ENCODE measurements at places on chromosomes 1 and 21.
A peak's percentile ranks its signal among the peaks of the same experiment; 100 is the strongest.

DNA sequence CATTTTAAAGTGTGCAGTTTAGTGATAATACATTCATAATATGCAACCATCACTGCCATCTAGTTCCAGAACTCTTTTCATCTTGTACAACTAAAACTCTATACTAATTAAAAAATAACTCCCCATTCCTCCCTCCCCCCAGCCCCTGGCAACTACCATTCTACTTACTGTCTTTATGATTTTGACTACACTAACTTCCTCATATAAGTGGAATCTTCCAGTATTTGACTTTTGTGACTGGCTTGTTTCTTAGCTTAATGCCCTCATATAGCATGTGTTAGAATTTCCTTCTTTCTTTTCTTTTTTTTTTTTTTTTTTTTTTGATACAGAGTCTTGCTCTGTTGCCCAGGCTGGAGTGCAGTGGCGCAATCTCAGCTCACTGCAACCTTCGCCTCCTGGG is 1.4 kb upstream of the NVL start:
- DNase-seq = no peak

DNA sequence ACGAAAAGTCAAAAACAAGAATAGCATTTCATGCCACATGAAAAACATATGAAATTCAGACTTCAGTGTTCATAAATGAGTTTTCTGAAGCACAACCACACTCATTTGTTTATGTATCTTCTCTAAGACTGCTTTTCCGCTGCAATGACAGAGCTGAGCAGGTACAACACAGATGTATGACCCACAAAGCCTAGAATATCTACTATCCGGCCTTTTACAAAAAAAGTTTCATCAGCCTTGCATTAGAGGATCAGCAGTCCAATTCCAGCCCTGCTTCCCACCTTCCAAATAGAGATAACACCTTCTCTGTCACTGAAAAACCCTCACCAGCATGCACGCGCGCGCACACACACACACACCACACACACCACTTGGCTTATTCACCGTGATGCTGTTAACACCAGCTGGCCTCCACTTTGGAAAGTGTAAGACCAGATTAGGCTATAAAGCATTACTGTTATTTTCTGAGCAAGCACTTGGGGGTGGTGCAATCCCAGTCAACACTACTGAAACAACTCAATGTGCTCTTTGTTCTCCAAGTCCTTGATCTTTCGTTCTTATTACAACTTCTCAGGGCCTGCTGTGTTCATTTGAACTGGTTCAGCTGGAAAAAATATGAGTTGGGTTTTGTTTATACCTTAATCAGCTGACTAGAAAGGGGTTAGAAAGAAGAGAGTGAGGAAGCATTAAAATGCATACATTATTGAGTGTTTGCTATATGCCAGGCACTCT is 90.0 kb downstream of the GLUL start:
- no peak for DNase-seq

- DNase-seq = no peak
Measured at GRCh38 chr1:21034725-21035628, 141.7 kb downstream of the EIF4G3 start.

DNA sequence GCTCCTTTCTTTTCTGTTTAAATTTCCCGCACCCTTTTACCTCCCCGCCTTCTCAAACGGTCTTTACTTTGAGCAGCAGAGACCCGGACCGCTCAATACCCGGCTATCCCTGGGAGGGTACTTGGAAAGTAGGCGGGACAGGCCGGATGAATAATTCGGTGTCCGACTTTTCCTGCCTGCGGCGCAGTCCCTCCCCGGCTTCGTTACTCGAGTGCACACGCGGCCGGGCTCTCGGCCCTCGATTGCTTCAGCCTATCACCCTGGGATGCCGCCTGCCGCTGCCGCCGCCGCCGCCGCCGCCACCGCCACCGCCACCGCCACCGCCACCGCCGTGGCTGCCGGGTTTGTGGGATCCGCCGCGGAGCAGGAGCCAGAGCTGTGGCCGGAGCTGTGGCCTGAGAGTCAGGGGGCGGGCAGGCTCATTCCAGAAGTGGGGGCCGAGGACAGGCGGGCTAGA is 382 bp upstream of the RASAL2 start:
- peak; percentile 85 for DNase-seq

- DNase-seq = no peak
Measured at GRCh38 chr1:24695202-24695974, 49.9 kb upstream of the CLIC4 start.

DNA sequence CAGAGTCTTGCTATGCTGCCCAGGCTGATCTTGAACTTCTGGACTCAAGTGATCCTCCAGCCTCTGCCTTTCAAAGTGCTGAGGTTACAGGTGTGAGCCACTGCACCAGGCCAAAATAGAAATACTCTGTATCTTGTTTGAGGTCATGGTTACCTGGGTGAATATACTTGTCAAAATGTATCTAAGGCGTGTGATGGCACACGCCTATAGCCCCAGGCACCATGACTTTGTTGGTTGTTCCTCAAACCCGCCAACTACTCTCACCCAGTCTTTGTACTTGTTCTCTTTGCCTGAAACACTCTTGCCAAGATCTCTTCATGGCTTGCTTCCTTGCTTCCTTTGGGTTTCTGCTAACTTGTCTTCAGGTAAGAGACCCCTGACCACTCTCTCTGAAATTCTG is 38.0 kb upstream of the RGS5 start:
- no peak for DNase-seq

DNA sequence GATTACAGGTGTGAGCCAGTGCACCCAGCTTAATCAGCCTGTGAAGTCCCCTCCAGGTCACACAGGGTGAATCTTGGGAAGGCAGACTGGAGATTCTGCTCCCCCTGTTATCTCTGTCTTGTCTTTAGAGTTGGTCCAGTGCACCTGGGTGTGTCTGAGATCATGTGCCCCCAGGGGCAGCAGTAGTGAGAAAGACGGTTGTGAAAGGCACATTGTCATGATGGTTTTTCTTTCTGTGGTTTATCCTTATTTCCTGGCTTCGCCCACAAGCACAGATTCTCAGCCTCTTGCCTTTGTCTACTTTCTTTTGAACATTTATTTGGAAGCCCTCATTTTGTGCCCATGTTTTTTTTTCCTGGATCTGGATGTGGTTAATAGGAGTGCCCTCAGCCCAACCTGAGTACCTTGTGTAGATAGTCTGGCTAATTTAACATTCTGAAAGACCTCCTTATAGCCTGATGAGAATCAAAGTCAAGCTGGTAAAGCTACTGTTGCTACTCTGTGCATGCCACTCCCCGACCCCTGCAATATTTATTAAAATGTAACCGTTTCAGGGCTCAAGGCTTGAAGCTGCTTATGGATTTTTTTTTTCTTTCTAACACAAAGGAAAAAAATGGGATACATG is 23.7 kb downstream of the UCK2 start:
- no peak for DNase-seq

DNA sequence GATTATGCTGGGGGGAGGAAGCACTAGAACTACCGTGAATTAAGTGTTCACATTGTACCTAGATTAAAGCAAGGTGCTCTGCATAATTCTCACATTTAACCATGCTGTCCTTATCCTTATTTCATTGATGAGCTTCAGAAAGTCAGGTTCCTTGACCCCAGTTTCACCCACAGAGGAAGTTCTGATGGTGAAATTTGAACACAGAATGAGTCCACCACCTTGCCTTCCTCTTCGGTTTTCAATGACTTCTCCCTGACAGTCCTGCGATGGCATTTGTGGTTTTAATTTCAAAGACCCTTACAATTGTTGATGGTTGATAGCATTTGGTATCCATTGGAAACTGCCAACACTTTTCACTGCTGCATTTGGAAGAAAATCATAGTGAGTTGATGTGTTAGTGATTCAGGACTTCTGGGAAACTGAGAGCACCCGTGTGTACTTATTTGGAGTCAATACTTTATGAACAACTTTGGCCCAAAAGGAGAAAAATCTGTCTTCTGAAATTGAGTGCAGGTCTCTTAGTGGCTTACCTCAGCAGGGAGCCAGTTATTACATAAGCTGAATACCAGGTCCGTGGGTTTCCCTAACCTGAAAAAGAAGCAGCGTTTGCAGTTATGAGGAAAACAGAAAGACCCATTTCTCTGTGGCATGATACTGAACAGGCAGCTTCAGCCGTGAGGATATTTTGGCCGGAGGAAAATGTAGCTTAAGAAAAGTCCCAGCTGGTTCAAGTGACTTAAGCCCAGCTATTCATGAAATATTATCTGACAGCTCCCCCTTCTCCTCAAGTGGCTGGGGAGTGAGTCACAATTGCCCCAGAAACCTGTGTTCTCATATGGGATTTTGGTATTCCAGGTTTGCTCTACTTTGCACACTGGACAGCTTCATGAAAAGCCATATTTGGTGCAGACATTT is 47.5 kb downstream of the ROR1 start:
- no peak for DNase-seq

- no peak for DNase-seq
Measured at GRCh38 chr1:81702903-81703302, 97.8 kb upstream of the ADGRL2 start.

GRCh38 chr1:207787776-207788175 is 35.9 kb downstream of the CD46 start:
- DNase-seq = no peak

GRCh38 chr1:102821707-102822106 is 286.6 kb downstream of the COL11A1 start:
- no peak for DNase-seq

DNA sequence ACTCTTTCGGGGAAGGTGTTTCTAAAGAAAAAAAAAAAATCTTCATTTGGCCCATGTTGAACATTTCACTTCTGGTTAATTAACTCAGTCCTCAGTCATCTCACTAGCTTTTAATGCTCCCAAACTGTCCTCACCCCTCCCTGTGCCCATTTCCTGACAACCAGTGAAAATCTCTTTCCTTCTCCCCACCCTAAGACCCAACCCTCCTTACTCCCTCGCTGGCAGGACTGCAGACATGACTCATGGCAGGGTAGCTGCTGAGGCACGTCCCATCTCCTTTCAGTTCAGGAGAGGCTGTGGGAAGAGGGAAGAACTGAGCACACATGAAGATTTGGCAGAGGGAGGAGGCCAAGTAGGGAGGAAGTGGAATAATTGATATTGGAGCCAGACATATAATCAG is 12.6 kb downstream of the PKP1 start:
- DNase-seq = no peak

DNA sequence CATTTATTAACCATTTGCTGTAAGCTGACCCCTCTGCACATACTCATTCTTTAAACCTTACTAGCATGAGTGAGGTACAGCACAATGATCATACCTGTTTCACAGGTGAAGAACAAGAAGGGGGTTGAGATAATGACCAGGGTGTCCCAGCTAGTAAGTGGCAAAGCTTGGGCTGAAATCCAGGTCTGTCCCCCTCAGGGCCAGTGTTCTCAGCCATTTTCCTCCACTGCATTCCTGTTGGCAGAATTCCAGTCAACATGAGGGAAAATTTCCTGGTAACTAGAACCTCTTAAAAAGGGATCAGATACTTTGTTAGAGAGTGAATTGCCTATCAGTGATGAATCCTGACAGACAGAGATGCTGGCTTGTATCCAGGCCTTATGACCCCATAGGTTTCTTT is 48.1 kb downstream of the SPATA46 start:
- DNase-seq = no peak

GRCh38 chr1:30749691-30750583 is 7.6 kb downstream of the LAPTM5 start:
- no peak for DNase-seq

DNA sequence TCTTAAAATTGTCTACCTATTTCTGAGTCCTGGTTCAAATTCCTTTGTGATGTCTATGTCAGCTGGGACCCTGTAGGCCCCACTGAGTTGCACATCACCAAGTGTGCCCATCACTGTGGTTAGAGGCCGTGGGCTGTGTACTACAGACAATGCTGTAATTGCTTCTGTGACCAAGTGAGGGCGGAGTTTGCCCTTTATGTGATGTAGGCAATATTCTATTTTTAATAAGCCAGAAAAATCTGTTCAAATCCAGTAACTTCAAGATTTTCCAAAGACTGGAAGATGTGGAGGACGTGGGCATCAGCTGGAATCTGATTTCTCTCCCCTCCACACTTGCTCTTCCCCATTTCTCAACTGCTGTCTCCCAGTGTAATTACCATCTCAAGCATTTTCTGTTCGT is 215.4 kb downstream of the PBX1 start:
- no peak for DNase-seq

- DNase-seq = no peak
Measured at GRCh38 chr1:212949771-212950170, 570 bp upstream of the VASH2 start.

DNA sequence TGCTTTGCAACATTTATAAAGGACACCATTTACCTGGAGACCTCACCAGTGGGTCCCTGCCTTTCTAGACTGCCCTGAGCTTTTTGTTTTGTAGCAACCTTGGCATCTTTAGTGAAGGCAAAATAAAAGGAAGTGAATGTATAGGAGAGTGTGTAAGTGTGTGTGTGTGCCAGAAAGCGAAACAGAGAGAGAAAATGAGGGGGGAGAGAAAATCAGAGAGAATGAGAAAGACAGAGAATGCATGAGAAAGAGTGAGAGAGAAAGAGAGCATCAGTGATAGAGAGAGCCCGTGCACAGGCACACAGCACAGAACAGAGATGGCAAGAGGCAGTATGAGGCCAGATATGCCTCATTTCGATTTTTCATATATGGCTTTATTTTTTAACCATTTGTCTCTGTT is 57.5 kb downstream of the HSD3B1 start:
- no peak for DNase-seq

GRCh38 chr1:111471012-111471411 is 2.8 kb upstream of the C1orf162 start:
- no peak for DNase-seq

DNA sequence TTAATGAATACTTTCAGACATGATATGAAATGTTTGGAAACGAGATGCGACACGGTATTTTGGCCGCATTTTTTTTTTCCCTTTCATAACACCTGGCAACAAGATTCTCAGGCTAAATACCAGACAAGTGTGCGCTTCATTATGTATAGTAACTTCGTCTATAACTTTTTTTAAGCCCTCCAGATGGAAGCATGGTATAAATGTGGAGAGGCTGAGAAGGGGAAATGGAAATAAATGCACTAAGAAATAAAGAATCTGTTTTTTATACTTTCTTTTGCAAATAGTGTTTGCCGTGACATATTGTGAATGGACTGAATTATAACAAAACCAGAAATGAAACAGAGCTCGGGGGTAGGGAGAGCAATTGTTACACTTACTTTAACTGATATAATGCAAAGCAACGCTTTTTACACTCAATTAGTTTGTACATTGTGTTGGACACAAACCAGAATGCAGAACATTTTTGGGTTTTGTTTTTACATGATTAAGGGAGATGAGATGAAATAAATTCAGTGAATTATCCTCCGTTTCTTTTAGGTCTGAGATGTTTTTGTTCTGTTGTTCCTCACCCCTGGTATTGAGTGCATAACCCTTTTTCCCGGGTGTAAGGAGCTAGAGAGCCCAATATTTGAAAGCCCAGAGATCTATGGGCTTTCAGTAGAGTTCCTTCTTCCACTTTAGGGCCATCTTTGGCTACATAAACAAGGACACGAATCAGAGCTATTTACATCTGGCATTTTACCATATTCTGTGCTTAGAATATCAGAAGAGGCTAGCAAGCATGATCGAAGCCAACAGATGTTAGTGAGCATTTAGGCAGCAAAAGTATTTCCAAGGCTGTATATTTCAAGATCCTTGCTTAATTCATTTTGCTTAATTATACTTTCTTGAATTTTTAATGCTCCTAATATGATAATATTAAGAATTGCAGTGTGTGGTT is 478.0 kb downstream of the CAMTA1 start:
- DNase-seq = no peak

GRCh38 chr1:18670121-18670867 is 39.6 kb downstream of the PAX7 start:
- DNase-seq = no peak

GRCh38 chr1:41474490-41475271 is 9.8 kb downstream of the EDN2 start:
- peak; percentile 46 for DNase-seq

All from caudate nucleus (tissue), 63 donors.